Lung (tissue), 17 donors: ENCODE measurements at places on chromosomes 4 and X. TPM values are rescaled to one million over a fixed set of nuclear protein-coding genes. Genes with fewer than 3 reads are reported as not detected.

PAGE5 gene
- polyA plus RNA-seq: not detected

SH3TC1 gene
- polyA plus RNA-seq: 34.5 TPM

SYP gene
- 4.6 TPM for polyA plus RNA-seq

NPY1R gene
- polyA plus RNA-seq: 0.07 TPM

PNCK gene
- 0.44 TPM for polyA plus RNA-seq

RAI2 gene
- 13.8 TPM for polyA plus RNA-seq

CCSER1 gene
- 0.61 TPM for polyA plus RNA-seq

GRIPAP1 gene
- 30.3 TPM for polyA plus RNA-seq

TLR10 gene
- 0.73 TPM for polyA plus RNA-seq

CXCL5 gene
- 1.6 TPM for polyA plus RNA-seq

ARHGEF38 gene
- 6.7 TPM for polyA plus RNA-seq

GUCY1B1 gene
- 9.4 TPM for polyA plus RNA-seq

MUC7 gene
- polyA plus RNA-seq: not detected
